ENCODE measurements at places on chromosomes 6 and 20.

GRCh38 chr6:163457637-163458561 is 43.4 kb downstream of the QKI start:
- no peak for DNase-seq

GRCh38 chr6:122735582-122735981 is 43.9 kb upstream of the FABP7 start:
- DNase-seq, result no peak

GRCh38 chr6:100469101-100469859 is 4.6 kb upstream of the SIM1 start:
- no peak for DNase-seq

GRCh38 chr6:89268776-89269175 is 46.3 kb downstream of the GABRR2 start:
- no peak for DNase-seq

DNA sequence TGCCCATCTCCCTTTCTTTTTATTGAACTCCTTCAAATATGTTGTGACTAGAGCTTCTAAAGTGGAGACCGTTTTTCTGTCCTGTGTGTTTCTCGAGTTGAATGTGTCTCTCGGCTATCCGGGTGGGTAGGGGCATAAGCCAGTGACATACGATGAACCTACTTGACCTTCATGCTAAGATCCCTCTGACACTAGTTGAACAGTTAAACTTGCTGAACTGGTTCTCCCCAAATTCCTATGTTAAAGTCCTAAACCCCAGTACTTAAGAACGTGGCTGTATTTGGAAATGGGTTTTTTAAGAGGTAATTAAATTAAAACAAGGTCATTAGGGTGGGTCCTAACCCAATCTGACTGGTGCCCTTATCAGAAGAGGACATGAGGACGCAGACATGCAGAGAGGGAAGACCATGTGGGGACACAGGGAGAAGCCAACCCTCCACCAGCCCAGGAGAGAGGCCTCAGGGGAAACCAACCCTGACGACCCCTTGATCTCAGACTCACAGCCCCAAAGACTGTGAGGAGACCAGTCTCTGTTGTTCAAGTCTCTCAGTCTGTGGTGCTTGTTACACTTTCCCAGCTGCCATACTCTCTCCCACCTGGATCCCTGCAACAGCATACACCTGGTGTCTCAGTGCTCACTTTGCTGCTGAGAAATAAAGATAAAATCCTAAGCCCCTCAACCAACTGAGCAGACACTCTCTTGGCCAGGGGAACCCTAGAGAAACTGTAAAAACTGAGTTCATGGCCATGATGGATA is 208.4 kb downstream of the MYLK4 start:
- DNase-seq, result no peak

GRCh38 chr20:62834967-62835730 is 18.3 kb downstream of the COL9A3 start:
- no peak for DNase-seq

GRCh38 chr6:23396949-23397348 is 729.1 kb upstream of the NRSN1 start:
- DNase-seq, result no peak

- DNase-seq, result no peak
These were observed 2.2 kb upstream of the KIF25 start for GRCh38 chr6:167995302-167995701.

DNA sequence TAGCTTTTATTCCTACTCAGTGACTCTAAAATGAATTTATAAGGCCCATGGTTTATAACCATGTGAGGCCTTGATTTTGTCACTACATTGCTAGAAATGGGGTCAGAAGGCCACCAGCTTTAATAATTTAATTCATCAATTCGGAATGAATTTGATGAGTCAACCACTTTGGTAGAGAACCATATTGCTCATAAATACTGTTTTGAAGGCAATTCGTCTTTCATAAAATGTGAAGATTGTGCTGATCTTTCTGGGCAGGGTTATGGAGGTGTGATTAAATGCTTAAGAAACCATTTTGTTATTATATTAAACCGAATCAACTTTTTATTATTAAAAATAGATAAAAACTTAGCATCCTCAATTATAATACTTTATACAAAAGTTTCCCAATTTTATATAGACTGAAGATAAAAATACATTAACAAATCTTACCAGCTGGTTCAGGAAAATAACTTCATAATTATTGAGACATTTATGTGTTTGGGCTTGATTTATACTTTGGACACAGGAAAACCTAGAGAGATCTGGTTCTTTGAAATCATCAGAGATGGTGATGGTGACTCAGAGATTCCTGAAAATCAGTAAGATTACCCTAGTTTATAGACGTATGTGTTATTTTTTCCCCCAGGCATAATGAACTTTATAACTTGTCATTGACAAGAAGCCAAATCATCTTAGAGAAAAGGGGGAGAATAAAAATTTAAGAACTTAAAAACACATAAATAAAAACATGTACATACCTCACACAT is 10.6 kb downstream of the HCRTR2 start:
- DNase-seq, result no peak

GRCh38 chr6:8551993-8552392 is 116.6 kb upstream of the SLC35B3 start:
- DNase-seq, result no peak

- no peak for DNase-seq
These were observed 6.0 kb downstream of the SCUBE3 start for GRCh38 chr6:35219683-35220326.

- no peak for DNase-seq
These were observed 8.3 kb downstream of the FITM2 start for GRCh38 chr20:44302736-44303135.

GRCh38 chr20:17835240-17835933 is 133.2 kb downstream of the SNX5 start:
- DNase-seq, result no peak

- no peak for DNase-seq
These were observed 134.5 kb downstream of the EDN3 start for GRCh38 chr20:59434960-59435359.

GRCh38 chr20:17507531-17507930 is 23.6 kb downstream of the BFSP1 start:
- no peak for DNase-seq

DNA sequence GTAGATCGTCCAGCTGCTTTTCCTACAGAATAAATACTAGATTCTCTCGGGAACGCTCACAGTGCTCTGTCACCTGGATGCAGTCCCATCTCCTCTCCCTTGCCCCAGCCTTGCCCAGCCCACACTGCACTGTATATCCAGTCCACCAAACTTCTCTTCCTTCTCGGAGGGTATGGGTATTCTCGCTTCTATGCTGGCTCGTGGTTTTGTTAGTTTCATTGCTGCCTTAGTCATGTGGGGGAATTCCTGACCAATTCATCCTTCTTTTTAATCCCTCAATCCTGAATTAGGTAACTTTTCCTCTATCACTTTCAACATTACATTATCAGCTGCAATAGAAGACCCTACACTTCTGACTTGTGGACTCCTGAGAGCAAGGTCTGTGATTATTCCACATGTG is 252.4 kb downstream of the GMDS start:
- DNase-seq, result no peak

DNA sequence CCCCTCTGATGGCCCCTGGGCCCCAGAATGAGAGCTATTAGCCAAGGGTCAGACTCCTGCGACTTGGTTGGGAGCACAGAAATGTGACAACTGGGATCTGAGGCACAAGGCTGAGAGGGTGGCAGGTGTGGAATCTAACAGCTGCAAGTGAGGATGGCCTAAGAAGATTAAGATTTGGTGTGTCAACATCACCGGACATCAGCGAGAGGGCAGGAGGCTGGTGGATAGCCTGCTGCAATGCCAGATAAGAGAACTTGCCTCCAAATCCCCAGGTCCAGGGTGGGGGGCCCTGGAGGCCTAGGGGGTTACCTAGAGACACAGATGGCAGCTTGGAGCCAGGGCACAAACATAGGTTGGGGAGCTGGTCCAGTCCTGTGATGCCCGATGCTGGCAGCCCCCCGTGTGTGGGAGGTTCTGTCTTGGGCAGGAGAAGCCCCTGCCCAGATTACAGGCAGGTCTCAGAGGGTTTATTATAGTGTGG is 155.8 kb downstream of the GRM4 start:
- DNase-seq, result no peak

GRCh38 chr20:37727957-37728634 is 34.3 kb downstream of the CTNNBL1 start:
- DNase-seq, result no peak

- no peak for DNase-seq
These were observed 25.1 kb downstream of the CD83 start for GRCh38 chr6:14142511-14143223.

GRCh38 chr20:62983210-62983609 is 23.6 kb downstream of the BHLHE23 start:
- DNase-seq, result no peak

DNA sequence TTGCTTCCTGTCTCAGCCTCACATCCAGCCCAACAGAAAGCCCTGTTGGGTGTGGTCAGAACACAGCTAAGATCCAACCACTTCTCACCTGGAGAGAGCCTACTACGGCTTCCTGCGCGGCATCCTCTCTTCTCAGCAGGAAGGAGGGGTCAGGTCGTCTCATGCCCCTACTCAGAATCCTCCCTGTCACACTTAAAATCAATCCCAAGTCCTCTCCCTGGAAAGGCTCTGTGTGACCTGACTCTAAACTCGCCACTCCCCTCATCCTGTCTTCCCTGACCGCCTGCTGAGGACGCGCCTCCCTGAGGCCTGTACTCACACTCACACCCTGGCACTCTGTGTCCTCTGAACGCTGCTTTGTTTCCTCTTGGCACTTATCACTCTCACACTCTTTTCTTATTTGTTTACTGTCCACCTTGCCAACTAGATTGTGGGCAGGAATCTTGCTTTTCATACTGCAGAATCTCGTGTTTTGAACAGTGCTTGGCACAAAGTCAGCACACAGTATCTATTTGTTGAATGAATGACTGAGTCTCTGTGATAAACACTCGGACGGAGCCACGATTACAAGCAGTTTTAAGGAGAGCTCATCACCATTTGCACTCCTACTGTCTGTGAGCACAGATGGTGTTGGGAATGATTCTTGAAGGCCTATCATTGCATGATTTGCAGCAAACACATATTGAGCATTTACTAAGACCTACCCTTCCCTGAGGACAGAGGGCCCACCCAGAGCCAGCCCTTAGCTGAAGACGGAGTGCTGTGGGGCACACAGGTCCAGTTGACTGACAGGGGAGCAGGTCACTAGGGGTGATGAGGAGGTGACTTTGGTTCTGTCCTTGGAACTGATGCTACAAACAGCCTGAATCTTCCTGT is 18.7 kb downstream of the RAB5IF start:
- peak; percentile 71 for DNase-seq

DNA sequence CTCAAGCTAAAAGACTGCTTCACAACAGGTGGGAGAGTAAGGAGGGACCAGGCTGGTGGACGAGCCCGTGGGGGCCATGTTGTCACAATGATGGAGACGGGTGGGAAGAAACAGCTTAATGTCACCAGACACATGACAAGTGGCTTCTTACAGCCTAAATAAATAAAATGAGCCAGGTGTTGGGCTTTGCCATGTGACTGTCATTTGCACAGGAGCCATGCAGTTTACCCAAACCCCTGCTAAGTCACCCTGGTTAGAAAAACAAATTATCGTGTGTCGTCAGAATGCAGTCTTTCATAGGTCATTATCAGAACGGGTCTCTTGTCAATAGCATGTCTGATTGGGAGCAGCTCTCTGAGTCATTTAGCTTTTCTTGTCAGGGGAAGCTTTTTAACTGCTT is 18.5 kb downstream of the BTBD3 start:
- no peak for DNase-seq

DNA sequence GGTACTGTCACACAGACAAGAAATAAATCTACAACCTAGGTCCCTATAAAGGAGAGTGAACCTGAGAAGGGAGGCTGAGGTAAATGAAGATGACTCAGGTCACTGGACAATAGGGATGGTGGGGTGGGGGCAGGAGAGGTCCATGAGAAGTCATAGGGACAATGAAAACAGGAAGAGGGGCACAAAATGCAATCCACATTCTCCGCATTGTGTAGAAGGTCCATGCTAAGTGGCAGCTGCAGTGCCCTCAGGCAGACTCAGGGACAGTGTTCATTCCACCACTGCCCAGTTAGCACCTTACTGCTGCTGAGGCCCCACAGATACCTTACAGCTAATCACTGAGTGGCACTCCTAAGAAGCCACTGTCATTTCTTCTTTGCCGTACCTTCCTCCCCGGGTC is 156.8 kb downstream of the RCAN2 start:
- DNase-seq, result no peak

- no peak for DNase-seq
These were observed 33.7 kb downstream of the ADGRF5 start for GRCh38 chr6:46888031-46888430.

DNA sequence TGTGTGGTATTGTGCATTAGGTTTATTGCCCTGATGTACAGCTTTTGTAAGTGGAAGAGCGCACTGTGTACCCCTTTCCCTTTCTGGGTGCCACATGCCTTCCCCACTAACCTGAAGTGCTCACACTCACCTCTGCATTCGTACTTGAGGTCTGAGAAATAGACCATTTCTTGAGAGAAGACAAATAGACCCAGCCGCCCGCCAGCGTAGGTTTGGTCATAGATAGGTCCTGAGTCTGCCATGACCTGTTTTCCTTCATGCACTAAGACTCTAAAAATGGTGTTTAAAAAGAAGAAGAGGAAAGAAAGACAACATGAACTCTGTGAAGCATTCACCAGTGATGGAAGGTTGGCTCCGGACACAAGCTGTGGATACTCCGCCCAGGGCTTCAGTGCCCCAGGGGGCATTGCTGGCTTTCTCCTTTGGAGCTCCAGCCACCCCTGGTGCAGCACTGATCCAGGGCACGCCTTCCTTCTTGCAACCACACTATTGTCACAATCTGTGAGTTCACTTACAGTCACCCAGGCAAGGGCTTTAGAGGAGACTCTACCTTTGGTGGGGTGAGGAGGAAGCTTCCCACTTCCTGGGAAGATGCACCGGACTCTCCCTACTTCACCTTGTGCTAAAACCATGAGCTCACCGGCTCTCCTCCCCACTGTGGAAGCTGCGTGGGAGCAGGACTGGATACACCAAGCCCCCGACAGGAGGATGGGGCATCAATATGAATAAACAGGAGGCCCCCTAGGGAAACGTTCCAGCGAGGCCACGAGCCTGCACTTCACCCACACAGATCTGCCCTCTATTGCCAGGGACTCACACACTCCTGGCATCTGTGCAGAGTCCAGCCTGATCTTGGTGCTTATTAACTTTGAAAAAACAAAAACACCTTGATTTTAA is 33.3 kb downstream of the THBS2 start:
- no peak for DNase-seq

DNA sequence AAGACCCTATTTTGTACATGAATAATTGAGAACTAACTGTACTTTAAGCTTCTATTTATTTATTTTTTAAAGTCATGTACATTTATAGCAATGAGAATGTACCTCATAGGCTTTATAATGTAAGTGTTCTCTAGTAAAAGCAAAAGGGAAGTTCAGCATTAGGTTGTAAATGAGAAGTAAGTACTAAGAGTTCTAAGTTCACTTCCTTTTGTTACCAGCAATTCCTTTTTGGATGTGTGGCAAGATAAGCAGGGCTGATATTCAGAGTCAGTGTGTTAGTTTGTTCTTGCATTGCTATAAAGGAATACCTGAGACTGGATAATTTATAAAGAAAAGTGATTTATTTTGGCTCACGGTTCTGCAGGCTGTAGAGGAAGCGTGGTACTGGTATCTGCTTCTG is 54.0 kb upstream of the CCN2 start:
- no peak for DNase-seq

Data from Peyer's patch (tissue), 4 donors.